PC-3 (cell line): ENCODE measurements at places on chromosomes 1 and 21. TPM values are rescaled to one million over a fixed set of nuclear protein-coding genes. Genes with fewer than 3 reads are reported as not detected.

GRCh38 chr1:17653728-17654351, 101.3 kb upstream of the ACTL8 start:
- no peaks in the 10 kb centered on the region for H3K27me3 ChIP-seq
- H3K36me3 ChIP-seq = no peaks in the 10 kb centered on the region
- DNase-seq = peak; percentile 58
- H3K4me1 ChIP-seq = no peaks in the 10 kb centered on the region
- H3K4me3 ChIP-seq = no peak overlapping the region

DNA sequence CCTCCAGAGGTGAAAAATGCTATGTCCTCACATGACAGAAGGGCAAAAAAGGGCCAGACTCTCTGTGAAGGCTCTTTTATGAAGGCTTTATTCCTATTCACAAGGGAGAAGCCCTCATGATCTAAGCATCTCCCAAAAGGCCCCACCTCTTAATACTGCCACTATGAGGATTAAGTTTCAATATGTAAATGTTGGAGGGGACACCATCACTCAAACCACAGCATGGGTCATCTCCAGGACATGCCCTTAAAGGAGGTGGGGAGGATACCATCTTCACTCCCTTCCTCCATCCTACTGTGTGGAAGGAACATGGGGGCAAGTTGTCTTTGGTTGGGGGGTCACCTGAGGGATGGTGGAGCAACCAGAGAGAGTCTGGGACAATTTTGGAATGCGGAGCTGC, 170.1 kb downstream of the TRIM33 start:
- H3K36me3 ChIP-seq = no peaks in the 10 kb centered on the region
- no peaks in the 10 kb centered on the region; the same call in 1 of the 2 replicates for H3K27me3 ChIP-seq
- no peak overlapping the region for H3K27ac ChIP-seq

DNA sequence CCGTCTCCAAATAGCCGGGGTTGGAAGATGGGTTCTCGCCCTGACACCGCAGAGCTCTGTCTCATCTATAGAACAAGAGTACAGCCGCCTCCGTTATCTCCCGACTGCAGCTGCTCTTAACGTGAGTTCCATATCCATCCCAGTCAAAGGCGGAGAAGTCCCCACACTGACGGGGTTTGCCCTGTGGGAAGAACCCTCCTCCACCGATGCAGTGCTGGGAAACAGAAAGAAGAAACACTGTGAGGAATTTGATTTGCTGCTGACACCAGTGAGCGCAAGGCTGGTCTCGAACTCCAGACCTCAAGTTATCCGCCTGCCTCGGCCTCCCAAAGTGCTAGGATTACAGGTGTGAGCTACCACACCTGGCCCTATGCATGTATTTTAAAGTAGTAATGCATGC, 9.5 kb downstream of the ITLN2 start:
- H3K36me3 ChIP-seq = no peaks in the 10 kb centered on the region
- no peak overlapping the region for H3K27ac ChIP-seq
- DNase-seq = no peak
- no peaks in the 10 kb centered on the region for H3K27me3 ChIP-seq
- H3K4me3 ChIP-seq = no peak overlapping the region
- peaks cover 21% of the 10 kb centered on the region for H3K4me1 ChIP-seq

DNA sequence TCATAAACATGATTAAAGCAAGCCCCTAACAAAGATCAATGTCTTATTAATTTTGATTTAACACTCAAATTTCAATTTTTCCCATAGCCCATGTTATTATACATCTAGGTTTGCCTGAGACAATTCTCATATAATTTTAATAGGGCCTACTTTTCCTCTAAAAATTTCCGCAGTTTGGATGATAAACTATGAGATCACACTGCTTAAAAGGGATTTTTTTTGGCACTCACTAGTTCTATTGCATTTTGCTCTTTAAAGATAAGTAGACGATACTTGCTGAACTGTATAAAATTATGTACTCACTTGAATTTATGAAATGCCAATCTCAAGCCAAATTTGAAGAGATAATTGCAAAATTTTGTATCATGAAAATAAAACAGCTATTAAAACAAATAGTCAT, 480.4 kb upstream of the ZRANB2 start:
- no peaks in the 10 kb centered on the region for H3K27me3 ChIP-seq
- H3K27ac ChIP-seq = peak overlapping the region; percentile 96
- no peaks in the 10 kb centered on the region for H3K36me3 ChIP-seq
- peak overlapping the region; percentile 21; the same call in 1 of the 2 replicates for H3K4me3 ChIP-seq
- H3K4me1 ChIP-seq = peaks cover 18% of the 10 kb centered on the region

DNA sequence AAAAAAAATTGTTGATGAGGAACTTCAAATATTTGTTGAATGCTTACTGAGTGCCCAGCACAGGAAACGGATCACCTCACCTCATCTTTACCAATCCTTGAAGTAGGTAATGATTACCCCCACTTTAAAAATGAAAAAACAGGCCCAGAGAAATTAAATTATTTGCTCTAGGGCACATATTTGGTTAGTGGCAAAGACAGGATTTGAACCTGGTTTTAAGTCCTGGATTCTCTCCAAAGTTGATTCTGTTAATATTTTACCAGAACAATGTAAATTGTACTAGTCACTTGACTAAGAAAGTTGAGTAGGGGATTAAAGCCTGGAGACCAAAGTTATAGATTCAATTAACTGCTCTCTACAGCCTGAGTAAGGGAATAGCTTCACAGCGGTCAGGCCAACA, 97.9 kb downstream of the GIPC2 start:
- H3K27ac ChIP-seq = no peak overlapping the region
- DNase-seq = peak; percentile 22
- H3K4me3 ChIP-seq = no peak overlapping the region
- no peaks in the 10 kb centered on the region for H3K36me3 ChIP-seq
- peaks cover 35% of the 10 kb centered on the region for H3K4me1 ChIP-seq

DNA sequence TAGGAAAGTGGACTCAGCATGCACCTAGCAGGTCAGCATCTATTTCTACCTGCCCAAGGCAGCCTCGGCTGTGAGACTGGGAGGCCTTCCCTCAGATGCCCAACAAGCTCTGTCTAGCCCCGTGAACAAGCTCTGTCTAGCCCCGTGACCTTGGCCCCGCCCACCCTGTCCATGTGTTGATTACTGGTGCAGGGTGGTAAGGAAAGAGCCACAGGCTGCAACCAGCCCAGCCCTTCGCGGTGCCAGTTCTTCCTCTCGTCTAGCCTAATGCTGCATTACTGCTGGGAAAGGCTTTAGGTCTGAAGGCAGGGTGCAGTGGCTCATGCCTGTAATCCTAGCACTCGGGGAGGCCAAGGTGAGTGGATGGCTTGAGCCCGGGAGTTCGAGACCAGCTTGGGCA, 2.2 kb downstream of the GPR153 start:
- H3K4me3 ChIP-seq = no peak overlapping the region
- DNase-seq = no peak
- no peak overlapping the region for H3K27ac ChIP-seq

- H3K27ac ChIP-seq = no peak overlapping the region
- DNase-seq = no peak
- no peaks in the 10 kb centered on the region for H3K27me3 ChIP-seq
- H3K4me3 ChIP-seq = no peak overlapping the region
Measured at GRCh38 chr1:228272831-228273571, 65.2 kb downstream of the OBSCN start.

GRCh38 chr1:53716150-53716549, 22.8 kb downstream of the GLIS1 start:
- H3K27ac ChIP-seq = no peak overlapping the region
- no peak for DNase-seq
- H3K4me3 ChIP-seq = no peak overlapping the region
- H3K36me3 ChIP-seq = no peaks in the 10 kb centered on the region
- no peaks in the 10 kb centered on the region for H3K4me1 ChIP-seq

DNA sequence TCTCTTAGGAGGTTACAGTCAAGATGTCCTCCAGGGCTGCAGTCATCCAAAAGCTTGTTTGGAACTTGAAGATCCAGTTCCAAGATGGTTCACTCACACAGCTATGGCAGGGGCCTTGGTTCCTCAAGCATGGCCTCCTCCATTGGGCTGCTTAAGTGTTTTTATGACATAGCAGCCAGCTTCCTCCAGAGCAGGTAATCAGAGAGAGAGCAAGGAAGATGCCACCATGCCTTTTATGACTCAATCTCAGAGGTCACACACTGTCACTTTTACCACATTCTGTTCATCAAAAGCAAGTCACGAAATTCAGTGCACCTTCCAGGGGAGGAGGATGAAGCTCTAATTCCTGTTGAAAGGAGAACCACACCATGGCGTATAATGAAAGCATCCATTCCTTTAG, 17.1 kb downstream of the ELAPOR1 start:
- no peak overlapping the region for H3K27ac ChIP-seq
- H3K4me1 ChIP-seq = no peaks in the 10 kb centered on the region
- H3K4me3 ChIP-seq = no peak overlapping the region

- peaks cover 41% of the 10 kb centered on the region for H3K27me3 ChIP-seq
- H3K36me3 ChIP-seq = no peaks in the 10 kb centered on the region
- no peak overlapping the region for H3K27ac ChIP-seq
- peaks cover 25% of the 10 kb centered on the region for H3K4me1 ChIP-seq
- DNase-seq = no peak
- no peak overlapping the region for H3K4me3 ChIP-seq
Measured at GRCh38 chr1:230639714-230640209, 2.5 kb upstream of the COG2 start.

DNA sequence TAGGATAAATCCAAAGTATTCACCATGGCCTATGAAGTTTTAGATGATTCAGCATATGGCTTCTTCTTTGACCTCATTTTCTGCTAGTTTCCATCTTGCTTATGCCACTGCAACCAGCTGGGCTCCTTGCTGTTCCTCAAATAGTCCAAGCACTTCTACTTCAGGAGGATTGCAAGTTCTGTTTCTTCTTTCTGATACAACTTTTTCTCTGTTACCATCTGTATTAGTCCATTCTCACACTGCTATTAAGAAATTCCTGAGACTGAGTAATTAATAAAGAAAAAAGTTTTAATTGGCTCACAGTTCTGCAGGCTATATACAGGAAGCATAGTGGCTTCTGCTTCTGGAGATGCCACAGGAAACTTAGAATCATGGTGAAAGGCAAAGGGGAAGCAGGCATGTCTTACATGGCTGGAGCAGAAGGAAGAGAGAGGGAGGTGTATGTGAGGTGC, 20.3 kb downstream of the PTGS2 start:
- no peaks in the 10 kb centered on the region for H3K27me3 ChIP-seq
- no peak for DNase-seq
- no peak overlapping the region for H3K4me3 ChIP-seq
- H3K4me1 ChIP-seq = peaks cover 10% of the 10 kb centered on the region; the same call in 1 of the 2 replicates
- H3K36me3 ChIP-seq = no peaks in the 10 kb centered on the region
- H3K27ac ChIP-seq = no peak overlapping the region

DNA sequence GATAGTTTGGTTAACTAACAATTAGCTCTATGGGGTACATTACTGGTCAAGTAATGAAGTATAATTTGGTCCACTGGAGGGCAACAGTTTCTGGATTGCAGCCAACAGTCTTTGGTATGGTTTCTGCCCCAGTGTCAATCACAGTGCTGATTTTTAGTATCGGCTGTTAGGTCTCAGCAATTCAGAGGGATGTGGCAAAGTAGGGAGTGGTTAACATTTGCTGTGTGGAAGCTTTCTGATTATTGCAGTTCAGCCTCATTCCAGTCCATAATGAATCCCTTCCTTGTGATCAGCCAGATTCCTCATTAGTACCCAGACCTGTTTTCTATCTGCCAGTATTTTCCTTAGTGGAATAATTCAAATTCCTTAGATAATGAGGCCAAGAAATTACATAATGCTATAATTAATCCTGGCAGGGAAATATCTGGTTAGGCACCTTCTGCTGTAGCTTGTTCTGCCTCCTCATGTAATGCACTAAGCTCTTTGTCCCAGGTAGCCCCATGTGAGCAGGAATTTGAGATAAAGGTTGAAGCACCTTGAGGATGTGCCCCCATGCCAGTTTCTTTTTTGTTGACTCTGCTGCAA, 14.0 kb downstream of the F3 start:
- no peaks in the 10 kb centered on the region for H3K27me3 ChIP-seq
- H3K4me3 ChIP-seq = no peak overlapping the region
- H3K36me3 ChIP-seq = no peaks in the 10 kb centered on the region
- peaks cover 8% of the 10 kb centered on the region; the same call in 1 of the 2 replicates for H3K4me1 ChIP-seq
- H3K27ac ChIP-seq = no peak overlapping the region
- DNase-seq = peak; percentile 44

DNA sequence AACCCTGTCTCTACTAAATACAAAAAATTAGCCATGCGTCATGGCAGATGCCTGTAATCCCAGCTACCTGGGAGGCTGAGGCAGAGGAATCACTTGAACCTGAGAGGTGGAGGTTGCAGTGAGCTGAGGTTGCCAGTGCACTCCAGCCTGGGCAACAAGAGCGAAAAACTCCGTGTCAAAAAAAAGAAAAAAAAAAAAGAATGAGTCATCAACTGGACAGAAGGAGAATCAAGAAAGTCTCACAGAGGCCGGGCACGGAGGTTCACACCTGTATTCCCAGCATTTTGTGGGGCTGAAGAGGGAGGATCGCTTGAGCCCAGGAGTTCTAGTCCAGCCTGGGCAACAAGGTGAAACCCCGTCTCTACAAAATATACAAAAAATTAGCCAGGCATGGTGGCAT, 45.5 kb upstream of the CDC42BPA start:
- no peaks in the 10 kb centered on the region for H3K36me3 ChIP-seq
- no peak for DNase-seq
- H3K27ac ChIP-seq = no peak overlapping the region
- peaks cover 2% of the 10 kb centered on the region for H3K4me1 ChIP-seq
- no peaks in the 10 kb centered on the region for H3K27me3 ChIP-seq

GRCh38 chr1:113768916-113769600, 9.8 kb upstream of the PHTF1 start:
- no peak overlapping the region for H3K4me3 ChIP-seq
- no peaks in the 10 kb centered on the region for H3K27me3 ChIP-seq
- H3K4me1 ChIP-seq = no peaks in the 10 kb centered on the region
- peaks cover 8% of the 10 kb centered on the region for H3K36me3 ChIP-seq

Gene IQCC
- total RNA-seq = 8.5 and 11.8 TPM in 2 replicates

Gene C4BPA
- not detected in 2 replicates for total RNA-seq

Gene ADCY10
- not detected in 2 replicates for total RNA-seq
